ENCODE measurements at places on chromosomes 5 and 9.

GRCh38 chr9:97312556-97312955 is 5.1 kb downstream of the CCDC180 start:
- no peak for DNase-seq

- DNase-seq, result no peak
Measured at GRCh38 chr9:37390759-37391158, 31.7 kb upstream of the GRHPR start.

DNA sequence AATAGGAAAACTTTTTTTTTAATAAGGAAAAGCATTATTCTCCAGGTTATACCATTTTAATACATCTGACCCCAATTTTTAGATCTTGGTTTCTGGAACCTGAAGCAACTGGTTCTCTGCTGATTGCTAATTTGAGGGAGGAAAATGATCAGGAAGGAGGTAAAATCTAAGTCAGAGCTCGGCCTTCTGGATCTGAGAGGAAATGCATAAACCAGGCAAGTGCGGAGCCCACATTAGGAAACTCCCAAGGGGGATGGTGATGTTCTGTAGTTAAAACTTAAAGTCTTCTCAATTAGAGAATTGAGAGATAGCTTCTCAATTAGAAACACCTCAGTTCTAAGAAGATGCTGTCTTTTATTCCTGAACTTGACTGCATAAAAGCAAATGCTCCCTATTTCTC is 113.5 kb downstream of the TSSK1B start:
- no peak for DNase-seq

DNA sequence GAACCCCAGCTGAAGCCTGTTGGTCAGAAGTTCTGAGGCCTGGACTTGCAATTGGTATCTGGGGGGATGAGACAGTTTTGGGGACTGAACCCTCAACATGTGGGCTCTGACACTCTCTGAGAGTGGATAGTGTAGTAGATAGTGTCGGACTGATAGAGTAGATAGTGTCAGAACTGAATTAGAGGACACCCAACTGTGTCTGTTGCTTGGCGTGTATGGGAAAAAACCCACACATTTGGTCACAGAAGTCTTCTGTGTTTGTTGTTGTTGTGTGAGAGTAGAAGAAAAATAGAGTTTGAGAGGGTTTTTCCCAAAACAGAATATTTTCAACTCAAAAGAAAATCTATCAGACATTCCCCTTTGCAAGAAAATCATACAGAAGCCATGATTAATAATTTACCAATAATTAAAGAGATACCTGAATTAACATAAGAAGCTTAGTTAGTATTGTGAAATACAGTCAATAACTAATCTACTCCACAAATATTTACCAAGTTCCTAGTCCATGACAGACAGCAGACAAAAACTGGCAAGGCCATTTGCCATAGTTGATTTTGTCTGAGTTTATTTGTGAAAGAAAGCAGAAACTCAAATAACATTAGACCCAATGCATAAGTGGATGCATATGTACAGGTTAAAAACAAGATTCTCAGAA is 170.9 kb downstream of the CTNND2 start:
- no peak for DNase-seq

DNA sequence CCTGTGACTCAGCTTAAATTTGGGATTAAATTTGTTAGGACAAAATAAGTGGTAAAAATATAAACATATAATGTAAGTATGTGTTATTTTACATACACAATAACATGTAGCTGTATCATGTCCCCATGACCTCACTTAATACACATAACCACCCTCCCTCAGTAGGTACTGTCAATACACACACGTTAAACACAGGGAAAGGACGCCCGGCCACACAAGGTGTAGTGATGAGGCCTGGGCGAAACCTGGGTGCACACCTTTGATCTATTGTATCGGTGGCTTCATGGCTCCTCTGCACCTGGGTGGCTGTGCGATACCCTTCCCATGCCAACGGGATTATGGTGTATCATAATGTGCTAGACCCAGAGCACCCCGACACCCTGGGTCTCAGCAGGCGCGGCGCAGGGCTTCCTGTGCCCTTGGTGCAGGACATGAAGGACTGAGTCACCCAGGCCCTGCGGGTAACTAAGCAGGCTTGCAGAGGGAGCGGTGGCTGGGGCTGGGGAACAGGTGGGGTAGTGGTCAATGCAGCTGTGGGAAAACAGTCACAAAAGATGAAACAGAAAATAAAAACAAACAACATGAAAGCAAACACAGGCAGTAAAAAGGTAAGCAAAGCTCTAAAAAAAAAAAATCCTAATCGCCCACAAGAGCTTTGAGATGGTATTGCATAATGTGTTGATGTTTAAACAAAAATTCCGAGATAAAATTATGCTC is 127.5 kb upstream of the RETREG1 start:
- DNase-seq, result no peak

Data from foreskin keratinocyte (primary cell).